ENCODE measurements at places on chromosomes 2 and 18.

GRCh38 chr2:173874003-173874893, 90.9 kb downstream of the SP3 start:
- DNase-seq: no peak

GRCh38 chr18:37426586-37426985, 139.0 kb downstream of the CELF4 start:
- DNase-seq: no peak

- no peak for DNase-seq
Measured at GRCh38 chr2:181984814-181985631, 630 bp upstream of the PPP1R1C start.

- no peak for DNase-seq
Measured at GRCh38 chr18:2681993-2682603, 26.6 kb downstream of the SMCHD1 start.

GRCh38 chr2:46950314-46950713, 34.7 kb upstream of the MCFD2 start:
- DNase-seq: no peak

- no peak for DNase-seq
Measured at GRCh38 chr2:69831354-69831905, 2.0 kb downstream of the GMCL1 start.

DNA sequence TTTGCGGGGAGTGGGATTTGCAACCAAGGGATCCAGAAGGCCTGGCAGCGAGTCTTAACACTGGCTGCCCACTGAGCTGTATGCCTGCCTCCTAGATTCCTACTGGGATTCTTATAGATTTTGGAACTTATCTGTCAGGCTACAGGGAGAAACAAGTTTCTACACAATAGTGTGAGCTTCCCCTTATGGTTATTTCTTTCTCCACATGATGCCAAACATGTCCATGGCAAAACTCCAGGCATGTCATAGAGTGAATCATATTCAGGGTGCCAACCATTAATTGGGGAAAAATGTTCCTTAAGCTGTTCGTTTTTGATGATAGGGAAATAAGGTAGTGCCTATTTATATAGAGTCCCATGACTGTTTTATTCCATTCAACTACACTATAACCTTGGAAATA, 1185.2 kb upstream of the CELF4 start:
- no peak for DNase-seq

- no peak for DNase-seq
Measured at GRCh38 chr2:43455731-43456642, 139.9 kb downstream of the THADA start.

DNA sequence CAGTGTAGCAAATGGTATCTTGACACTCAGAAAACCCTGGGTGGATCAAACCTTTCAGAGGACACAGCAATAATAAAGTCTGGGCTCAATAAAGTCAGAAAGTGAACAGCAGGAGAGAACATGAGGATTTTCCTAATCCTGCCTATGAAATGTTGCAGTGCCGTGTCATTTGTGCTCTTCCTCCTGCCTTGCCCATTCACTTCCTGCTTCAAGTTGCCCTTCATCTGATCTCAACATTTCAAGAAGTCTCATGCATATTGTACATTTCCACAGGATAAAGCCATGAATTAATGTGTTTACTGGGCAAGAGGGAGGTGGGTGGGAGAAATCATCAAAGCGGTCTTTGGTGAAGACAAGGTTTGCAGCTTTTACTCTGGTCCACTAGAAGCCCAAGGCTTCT, 51.1 kb upstream of the STPG4 start:
- DNase-seq: no peak

- DNase-seq: no peak
Measured at GRCh38 chr18:57077786-57078552, 68.9 kb upstream of the BOD1L2 start.

- no peak for DNase-seq
Measured at GRCh38 chr2:180730976-180731375, 249.4 kb upstream of the UBE2E3 start.

DNA sequence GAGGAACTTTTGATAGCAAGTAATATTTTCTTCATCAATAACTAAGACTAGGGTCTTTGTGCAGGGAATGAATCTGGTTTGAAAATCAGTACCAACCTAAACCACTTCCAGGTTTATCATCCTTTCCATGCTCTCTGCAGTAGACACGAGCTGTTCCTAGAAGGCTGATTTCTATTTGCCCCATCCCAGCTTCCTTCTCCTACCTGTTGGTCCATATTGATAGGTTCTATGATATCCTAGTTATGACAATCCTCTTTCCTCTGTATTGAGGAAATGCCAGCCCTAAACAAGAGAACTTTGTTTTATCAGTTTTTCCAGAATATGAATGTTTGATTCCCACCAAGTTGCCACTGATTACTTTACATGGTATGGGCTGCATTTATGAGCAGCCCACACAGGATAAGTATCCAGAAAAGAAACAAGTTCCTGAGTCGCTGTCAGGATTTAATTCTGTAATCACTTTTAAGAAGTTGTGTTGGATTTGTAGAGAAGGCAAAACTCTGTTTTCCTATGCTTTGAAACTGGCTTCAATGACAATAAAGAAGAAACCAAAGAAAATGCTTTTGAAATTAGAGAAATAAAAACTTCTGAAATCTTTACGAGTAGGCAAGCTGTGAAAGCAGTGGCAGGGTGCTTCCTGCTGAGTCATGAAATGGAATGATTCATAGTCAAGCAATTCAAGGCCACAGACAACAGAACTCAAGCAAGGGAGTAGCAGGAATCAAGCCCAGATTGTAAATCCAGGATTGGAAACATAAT, 37.3 kb upstream of the TANK start:
- no peak for DNase-seq

- no peak for DNase-seq
Measured at GRCh38 chr18:62848946-62849345, 133.6 kb downstream of the PHLPP1 start.

DNA sequence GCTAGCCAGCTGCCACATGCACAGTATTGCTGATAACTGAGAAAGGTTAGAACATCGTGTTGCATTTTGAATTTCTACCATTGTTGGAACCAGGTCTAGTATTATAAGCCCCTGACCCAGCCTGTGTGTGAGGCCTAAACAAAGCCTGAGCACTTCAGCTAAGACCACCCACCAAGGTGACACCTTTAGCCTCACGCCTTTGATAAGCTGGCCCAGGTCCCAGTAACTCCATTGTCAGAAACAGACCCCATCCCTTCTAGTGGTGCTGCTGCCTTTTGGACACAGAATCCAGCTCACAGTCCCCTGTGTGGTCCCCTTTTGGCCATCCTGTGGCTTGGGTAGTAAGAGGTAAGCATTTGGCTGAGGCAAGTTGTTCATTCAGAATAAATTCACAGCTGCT, 1.6 kb downstream of the ELMOD3 start:
- DNase-seq: no peak

DNA sequence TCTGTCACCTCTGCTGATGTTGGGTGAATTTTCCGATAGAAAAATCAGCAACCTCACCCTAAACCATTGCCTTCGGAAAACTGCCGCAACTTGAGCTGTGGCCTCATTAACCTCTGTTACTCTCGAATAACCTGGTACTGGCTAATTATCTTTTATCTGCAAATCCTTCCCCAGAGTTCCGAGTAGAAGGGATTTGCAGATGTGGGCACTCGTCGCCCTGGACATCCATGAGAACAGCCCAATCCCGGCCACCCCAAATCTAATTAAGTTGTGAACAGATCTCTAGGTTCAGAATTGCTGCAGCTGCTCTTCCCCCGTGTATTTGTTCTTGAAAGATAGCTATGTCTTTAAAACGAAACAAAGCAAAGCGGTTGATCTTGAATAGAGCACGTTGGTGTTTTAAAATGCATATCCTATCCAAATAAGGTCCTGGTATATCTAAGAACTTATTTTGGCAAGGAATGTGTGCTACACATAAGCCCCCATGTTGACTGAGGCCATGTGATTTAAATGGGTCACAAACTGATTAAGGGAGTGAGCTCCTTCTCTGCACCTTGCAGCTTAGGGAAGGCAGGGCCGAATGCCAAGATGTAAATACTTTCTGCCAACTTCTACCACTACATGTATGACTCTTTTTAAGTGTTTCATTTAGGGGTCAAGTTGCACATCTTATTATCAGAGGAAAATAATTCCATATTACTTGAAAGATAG, 88.2 kb downstream of the MTCL1 start:
- DNase-seq: no peak

DNA sequence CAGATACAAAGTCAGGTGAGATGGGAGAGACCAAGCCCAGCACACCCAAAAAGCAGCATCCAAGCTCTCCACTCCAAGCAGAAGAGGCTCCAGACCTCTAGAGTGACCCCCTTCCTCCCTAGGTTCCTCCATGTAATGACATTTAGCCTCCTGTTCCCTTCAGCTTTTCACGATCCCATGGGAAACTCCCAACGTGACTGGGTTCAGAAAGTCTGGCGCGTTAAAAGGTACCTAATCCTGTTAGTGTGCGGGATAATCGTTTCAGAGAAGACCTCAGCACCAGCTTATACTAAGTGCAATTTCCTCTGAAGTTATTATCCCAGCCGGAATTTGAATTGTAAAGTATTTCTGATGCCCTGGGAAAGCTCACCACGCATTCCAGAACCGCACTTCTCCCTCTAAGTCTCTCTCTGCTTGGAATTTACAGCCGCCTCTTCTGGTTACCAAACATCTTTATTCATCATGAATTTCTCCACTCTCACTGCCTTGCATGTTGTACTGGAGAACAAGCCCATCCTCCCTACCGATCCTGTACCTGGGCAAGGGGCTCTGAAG, 46.9 kb downstream of the CCBE1 start:
- no peak for DNase-seq

DNA sequence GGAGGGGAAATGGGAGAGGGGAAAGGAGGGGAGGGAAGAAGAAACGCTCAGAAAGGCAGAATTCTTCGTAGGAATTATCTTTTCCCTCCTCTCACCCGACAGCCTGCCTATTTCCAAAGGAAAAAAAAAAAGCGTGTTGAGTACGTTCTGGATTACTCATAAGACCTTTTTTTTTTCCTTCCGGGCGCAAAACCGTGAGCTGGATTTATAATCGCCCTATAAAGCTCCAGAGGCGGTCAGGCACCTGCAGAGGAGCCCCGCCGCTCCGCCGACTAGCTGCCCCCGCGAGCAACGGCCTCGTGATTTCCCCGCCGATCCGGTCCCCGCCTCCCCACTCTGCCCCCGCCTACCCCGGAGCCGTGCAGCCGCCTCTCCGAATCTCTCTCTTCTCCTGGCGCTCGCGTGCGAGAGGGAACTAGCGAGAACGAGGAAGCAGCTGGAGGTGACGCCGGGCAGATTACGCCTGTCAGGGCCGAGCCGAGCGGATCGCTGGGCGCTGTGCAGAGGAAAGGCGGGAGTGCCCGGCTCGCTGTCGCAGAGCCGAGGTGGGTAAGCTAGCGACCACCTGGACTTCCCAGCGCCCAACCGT, at the start of gene GAD1:
Gene GAD1, plus strand, starts transcription at position 384 of the 589 bp plus-strand sequence. CDS start 1,705 bp downstream, outside the sequence.
- peak; percentile 22 for DNase-seq

DNA sequence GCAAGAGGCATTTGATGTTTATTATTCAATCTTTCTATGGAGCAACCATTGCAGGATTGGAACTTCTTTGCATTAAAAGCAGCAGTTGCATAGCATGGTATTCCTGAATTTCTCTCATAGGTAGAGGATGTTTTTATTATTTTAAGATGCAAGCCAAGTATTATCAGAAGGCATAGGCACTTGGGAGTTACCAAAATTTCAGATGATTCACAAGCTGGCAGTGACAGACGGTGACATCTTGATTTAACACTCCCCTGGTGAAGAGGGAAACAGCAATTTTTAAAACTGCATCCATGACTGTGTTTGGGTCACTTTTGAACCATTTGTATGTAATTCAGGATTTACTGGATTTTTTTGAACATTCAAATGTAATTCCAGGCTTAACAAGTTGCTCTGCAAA, 654.3 kb downstream of the SLC4A3 start:
- no peak for DNase-seq

GRCh38 chr2:144771348-144771747, 251.4 kb upstream of the ZEB2 start:
- no peak for DNase-seq

DNA sequence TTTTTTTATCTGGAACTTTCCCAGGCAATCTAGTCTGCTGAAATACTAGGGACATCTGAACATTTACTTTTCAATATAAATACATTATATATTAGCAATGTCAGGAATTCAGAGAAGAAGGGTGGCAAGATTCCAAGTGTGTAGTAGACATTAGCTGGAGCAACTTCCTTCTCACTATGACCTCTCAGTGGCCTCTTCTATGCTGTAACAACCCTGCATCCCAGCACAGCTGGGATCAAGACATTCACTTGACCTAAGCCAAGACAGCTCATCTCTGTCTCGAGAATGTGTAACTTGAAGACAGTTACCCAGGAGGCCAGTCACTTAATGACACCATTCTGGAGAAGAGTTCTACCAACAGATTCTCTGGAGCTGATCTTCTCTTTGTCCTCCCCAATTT, 61.7 kb upstream of the RALBP1 start:
- no peak for DNase-seq

DNA sequence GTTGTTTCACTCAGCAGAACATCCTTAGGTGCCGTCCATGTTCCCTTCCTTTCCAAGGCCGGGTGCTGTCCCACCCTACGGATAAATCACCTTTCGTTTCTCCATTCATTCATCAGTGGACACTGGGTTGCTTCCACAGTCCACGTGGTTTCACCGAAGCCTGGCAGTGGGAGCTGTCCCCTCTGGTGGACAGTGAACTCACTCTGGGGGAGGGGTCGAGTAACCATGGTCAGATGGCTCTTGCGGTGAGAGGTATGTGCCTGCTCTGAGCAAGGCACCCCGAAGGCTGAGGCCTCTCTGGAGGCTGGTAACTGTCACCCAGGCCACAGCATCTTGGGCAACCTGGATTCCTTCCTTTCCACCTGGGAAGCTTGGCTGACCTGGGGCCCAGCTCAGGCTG, 61.5 kb upstream of the TWIST2 start:
- no peak for DNase-seq

DNA sequence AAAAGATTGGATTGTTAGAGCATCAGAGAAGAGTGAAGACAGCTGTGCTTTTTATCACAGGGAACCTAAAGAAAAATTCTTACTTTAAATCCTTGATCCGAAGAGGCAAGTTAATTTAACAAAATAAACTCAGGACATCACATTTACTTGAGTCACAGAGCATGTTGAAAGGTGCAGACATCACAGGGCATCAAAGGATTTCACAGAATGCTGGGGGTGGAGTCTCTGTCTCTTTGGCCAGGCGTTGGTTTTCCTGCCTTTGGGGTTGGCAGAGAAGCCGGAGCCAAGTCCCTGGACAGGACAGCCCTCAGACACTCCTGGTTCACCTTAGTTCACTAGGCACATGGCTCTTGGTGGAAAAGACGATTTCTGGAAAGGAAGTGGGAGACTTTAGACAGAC, 56.3 kb downstream of the SH3RF3 start:
- no peak for DNase-seq

DNA sequence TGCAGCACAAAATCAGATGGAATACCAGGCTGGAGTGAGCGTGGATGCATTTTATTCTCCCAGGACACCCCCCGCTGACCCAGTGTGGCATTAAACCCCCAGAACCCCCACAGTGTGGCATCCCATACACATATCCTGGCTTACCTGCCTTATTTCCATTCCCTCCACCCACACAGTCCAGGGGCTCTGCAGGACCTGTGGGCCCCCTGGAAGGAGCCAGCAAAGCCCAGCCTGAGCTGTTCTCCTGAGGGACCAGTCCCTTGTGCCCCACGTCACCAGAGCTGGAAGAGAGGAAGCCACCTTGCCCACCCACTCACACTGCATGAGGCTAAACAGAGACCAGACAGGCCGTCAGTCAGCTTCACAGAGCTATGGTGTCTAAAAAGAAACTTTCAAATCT, 20.1 kb downstream of the ST8SIA5 start:
- DNase-seq: no peak

All from stimulated activated CD8-positive, alpha-beta memory T cell treated with anti-CD3 and anti-CD28 coated beads, Interleukin-2, amount 100 ng/mL, for 1 hour (primary cell).